Pulmonary artery endothelial cell (primary cell): ENCODE measurements at places on chromosomes 5 and 9. TPM values are rescaled to one million over a fixed set of nuclear protein-coding genes. Genes with fewer than 3 reads are reported as not detected.

GRCh38 chr9:137963525-137963924 lies 85.9 kb downstream of the CACNA1B start:
- DNase-seq, result no peak

Gene CDKN2B-AS1
- total RNA-seq, result 0.39 and 0.66 TPM in 2 replicates

DNA sequence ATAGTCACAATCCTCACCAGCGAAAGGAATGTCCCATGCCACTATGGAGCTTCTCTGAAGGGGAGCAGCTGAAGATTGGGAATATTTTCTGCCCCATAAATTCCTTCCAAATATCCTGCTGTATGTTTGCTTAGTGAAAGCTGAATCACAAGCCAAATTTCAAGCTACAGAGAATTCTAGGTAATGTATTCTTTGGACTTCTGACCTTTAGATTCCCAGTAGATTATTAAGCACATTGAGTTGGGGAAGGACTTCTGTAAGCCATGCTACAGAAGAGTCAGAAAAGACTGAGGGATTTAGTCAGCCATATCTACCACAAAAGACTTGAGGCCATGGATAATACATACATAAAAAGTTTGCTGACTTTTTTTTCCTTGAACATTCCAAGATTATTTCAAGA lies 1342.0 kb upstream of the NUDT12 start:
- no peak for DNase-seq

DNA sequence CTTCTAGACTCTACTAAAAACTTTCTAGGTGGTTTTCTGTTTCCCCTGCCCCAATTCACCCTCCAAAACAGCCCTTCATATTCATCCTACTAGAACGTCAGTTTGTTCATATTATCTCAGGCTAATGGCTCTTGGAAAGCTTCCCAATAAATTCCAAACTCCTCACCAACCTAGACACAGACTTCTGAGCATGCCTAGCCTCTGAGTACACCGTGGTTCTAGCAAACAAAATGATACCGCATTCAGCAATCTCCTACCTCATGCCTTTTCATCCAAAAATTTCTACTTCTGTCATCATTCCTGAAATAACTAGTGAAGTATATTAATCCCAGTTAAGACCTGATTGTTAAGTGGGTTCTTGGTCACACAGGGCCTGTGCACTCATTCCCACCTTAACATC lies 46.5 kb upstream of the NR5A1 start:
- DNase-seq, result no peak

Gene IFNW1
- not detected in 2 replicates for total RNA-seq

GRCh38 chr9:79980432-79980831 lies 408.7 kb downstream of the TLE4 start:
- DNase-seq, result no peak

Gene SLC22A5
- 2.8 and 3.8 TPM in 2 replicates for total RNA-seq

DNA sequence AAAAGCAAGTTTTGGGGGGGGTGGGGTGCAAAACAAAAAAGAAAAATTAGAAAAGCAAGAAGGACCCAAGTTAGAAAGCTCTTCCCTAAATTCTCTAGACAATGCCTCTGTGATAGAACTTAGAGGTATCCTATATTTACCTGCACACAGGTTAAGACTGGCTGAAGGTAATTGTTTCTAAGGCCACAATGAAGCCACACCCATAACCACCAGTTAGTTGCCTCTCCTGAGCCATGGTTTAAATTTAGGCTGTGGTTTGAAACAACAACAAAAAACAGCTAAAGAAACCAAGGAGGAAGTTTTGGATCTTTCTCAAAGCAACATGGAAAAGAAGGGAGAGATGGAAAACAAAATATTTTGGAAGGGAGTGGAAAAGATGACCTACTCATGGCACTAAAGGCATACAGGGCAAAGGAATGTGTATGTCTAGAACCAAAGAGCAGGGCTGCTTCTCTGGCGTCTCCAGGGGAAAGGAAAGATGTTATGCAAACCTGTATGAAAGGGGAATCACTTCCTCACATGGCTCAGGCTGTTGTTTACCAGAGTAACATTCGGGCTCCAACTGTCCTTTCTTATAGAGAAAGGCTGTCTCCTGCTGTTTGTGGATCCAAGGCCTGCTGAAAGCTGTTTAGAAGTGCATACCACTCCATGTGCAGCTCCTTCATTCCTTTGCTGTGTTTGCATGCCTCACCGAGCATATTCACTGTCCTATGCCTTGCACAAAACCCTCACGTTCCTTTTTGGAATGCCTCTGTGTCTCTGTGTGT lies 408.9 kb upstream of the MPDZ start:
- no peak for DNase-seq

- no peak for DNase-seq
Measured at GRCh38 chr5:150503386-150503785, 4.5 kb upstream of the NDST1 start.
